ENCODE measurements at places on chromosomes 13 and 19.

- DNase-seq = no peak
Measured at GRCh38 chr13:113616991-113617749, 32.6 kb downstream of the TFDP1 start.

GRCh38 chr19:33724021-33724720 lies 72.5 kb upstream of the KCTD15 start:
- DNase-seq = no peak

DNA sequence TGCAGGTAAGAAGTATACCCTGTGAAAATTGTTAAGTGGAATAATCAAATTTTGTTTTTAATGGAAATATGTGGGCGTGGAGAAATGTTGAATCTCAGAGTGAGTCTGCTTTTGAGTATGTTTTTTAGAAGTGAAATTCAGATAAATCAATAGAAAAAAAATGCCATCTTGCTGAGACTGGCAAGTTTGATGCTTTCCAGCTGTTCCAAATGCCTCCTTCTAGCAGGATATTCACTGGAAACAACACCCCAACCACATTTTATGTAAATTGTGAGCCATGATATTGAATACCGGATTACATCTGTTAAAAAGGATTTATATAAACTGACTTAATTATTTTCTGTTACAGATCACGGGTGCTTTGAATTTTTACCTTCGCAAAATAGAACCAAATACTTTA lies 115.4 kb downstream of the ITGBL1 start:
- DNase-seq = no peak

- no peak for DNase-seq
Measured at GRCh38 chr13:89115307-89115706, 1444.1 kb downstream of the SLITRK5 start.

- DNase-seq = no peak
Measured at GRCh38 chr19:1765232-1765903, 12.1 kb downstream of the ONECUT3 start.

GRCh38 chr19:32415669-32416068 lies 10.1 kb downstream of the DPY19L3 start:
- no peak for DNase-seq

DNA sequence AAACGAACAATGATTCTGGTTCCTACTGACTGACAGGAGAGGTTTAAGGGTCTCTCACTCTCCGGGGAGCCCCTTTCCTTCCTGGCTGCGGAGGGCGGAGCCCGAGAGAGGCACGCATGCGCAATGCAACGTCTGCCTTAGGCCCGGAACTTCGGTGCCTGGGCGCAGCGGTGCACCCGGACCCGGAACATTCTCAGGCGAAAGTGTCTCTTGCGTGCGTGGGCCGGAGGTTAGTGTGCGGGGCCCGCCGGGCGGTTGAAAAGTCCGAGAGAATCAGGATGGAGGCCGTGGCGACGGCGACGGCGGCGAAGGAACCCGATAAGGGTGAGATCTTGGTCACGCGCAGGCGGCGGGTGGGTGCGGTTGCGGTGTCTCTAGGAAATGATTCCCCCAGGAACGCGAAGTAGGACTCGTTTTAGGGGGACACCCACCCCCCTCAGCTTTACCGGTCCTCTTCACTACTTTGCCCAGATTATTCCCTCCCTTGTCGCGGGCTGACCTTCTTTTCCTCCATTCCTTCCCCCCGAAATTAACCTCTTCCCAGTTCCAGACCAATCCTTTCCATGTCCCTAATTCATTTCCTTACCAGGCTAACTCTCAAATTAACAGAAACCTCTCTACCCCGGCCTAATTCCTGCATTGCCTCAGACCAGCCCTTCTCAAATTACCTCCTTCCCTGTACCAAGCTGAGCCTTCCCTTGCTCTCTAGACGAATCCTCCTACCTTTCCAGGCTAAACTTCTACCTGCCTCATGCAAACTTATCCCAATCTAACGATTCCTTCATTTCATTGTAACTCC lies at the start of gene CCDC97:
Gene CCDC97, plus strand, starts transcription at position 140 of the 799 bp plus-strand sequence. Its CDS starts 139 bp downstream, at position 279.
- DNase-seq = peak; percentile 93

GRCh38 chr19:18605546-18606280 lies 886 bp downstream of the CRLF1 start:
- no peak for DNase-seq

DNA sequence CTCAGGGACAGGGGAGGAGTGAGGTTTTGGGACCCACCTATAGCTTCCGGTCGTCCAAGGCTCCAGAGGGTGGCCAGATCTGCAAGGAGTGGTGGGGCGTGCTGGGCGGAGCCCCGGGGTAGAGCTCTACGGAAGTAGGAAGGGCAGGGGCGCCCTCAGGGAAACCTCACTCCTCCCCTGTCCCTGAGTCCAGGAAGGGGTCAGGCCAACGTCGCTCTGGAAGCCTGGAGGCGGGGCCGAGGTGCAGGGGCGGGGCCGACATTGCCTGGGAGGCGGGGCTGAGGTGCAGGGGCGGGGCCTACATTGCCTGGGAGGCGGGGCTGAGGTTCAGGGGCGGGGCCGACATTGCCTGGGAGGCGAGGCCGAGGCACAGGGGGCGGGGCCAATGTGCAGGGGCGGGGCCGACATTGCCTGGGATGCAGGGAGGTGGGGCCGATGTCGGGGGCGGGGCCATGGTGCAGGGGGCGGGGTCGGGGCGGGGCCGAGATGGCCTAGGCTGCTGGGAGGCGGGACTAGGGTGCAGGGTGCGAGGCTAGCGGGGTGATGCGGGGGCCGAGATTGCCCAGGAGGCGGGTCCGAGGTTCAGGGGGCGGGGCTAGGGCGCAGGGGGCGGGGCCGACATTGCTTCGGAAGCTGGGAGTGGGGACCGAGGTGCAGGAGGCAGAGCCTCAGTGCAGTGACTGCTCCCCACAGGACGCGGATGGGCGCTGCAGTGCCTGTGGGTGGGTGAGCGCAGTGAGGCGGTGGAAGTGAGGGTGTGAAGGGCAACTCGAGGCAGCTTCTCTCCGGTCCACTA lies 4.9 kb upstream of the PALM start:
- peak; percentile 55 for DNase-seq

- no peak for DNase-seq
Measured at GRCh38 chr13:101627556-101627943, 175.1 kb downstream of the ITGBL1 start.

DNA sequence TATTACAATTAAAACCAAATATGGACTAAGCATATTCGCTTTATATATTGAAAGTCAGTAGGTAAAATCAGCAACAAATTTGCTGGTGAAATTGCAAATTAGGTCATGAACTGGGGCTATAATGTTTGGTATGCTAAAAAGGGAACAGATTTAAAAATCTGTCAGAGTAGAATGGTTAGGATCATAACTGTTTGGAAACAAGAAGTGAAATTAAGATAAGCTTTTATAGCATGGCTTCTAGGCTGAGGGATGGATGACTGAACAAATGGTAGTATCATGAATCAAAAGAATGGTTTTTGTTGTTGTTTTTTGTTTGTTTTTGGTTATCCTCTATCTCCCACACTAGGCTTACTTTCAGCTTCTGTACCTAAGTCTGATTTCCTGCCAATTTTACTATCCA lies 1090.4 kb downstream of the PCDH9 start:
- peak; percentile 13 for DNase-seq

DNA sequence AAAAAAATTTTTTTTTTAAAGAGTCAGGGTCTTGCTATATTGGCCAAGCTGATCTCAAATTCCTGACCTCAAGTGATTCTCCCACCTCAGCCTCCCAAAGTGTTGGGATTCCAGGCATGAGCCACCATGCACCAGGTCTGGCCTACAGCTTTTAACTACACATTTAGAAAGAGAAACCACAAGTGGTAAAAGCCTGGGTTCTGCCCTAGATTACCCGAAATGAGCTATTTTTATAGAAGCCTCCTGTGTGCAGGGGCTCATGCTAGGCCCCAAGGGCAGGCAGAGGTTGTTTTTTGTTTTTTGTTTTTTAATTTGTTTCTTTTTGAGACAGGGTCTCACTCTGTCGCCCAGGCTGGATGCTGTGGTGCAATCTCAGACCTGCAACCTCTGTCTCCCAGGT lies 14.0 kb upstream of the MYADM start:
- DNase-seq = no peak

- no peak for DNase-seq
Measured at GRCh38 chr13:48783181-48783630, 129.5 kb downstream of the CYSLTR2 start.

- DNase-seq = no peak
Measured at GRCh38 chr13:39531646-39532045, 71.3 kb downstream of the LHFPL6 start.

DNA sequence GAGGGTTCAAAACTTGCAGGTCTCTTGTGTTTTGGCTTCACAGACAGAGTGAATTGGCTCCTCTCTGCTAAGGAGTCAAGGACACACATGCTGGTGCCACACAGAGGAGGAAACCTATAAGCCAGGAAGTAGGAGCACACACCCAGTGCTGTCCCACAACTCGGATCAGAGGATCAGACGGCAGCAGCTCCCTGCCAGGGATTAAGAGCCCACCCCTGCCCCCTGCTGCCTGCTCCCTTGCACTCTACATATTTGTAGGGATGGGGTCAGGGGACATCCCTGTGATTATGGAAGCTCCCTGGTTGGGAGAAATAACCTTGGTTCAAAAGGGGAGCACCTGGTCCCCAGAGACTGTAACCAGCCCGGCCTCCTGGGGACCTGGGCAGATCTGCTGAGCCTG lies 77.5 kb upstream of the CLDN10 start:
- DNase-seq = no peak

DNA sequence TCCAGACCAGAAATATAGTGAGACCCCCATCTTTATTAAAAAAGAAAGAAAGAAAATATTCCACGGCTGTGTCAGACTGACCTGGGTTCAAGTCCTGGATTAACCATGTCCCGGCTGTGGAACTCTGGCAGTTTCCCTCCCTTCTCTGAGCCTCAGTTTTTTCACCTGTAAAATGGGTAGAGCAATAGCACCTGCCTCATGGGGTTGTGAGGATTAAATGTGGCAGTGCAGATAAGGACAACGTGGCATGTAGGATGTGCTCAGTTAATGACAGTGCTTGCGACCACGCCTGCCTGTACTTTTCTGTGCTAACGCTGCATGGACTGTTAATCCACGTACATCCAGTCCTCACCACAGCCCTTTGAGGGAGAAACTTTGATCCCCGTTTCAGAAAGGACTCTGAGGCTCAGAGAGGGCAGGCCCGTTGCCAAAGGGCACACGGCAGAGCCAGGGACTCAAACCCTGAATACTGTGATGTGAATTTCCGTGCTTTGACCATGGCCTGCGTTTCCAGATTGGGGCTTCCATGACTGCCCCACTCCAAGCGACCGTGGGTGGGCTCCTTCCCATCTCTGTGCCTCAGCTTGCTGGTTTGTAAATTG lies 16.1 kb downstream of the SBK2 start:
- DNase-seq = no peak

DNA sequence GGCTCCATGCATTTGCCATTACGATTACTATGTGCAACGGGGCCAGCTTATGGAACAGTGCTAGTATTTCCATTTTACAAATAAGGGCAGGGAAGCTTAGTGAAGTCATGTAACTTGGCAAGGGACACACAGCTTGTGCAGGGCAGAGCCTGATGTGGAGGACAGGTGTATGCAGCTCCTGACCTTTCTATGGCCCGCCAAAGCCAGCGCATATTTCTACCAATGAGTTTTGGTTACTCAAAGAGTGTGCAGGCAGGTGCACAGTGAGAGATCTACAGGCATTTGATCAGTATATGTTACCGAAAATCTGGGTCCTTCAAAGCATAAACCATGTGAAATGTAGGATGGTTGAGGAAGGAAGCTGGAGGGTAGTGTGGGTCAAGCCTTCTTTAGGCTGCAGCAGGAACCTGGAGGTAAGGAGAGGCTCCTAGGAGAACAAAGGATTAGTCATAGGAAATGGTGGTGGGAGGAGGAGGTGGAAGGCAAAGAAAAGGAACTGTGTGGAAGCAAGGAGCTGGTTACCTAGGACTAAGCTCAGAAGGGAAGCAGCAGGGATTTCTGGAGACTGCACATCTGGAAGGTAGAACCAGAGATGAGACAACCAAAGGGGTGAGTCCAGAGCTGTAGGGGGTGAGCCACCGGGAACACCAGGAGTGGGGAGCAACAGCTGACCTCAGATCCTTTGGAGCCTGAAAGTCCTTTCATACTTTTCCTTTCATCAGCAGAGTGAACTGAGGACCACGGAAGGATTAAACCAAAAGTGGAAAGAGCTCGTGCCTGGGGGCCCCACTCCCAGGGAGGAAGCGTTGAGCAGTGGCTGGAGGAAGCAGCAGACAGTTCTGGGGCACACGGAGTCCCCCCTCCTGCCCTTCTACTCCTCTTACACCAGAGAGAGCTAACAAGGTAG lies 4.2 kb upstream of the PDX1 start:
- DNase-seq = no peak

- no peak for DNase-seq
Measured at GRCh38 chr19:6711605-6712004, 8.8 kb downstream of the C3 start.

- no peak for DNase-seq
Measured at GRCh38 chr13:98097749-98098148, 45.1 kb upstream of the FARP1 start.

DNA sequence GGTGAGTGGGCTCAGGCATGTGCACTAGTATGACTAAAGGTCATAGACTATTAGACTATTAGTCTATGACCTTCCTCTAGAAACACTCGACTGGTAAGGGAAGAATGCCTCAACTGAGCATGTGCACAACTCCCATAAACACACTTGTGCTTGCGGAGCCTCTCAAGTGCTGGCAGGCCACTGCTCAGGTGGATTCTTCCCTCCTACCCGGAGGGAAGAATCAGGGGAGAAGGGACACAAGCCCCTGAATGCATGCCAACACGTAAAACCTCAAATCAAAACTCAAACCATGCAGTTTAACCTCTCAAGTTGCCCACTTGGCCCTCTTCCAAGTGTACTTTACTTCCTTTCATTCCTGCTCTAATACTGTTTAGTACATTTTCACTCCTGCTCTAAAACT lies 287.6 kb upstream of the SGCG start:
- DNase-seq = no peak

DNA sequence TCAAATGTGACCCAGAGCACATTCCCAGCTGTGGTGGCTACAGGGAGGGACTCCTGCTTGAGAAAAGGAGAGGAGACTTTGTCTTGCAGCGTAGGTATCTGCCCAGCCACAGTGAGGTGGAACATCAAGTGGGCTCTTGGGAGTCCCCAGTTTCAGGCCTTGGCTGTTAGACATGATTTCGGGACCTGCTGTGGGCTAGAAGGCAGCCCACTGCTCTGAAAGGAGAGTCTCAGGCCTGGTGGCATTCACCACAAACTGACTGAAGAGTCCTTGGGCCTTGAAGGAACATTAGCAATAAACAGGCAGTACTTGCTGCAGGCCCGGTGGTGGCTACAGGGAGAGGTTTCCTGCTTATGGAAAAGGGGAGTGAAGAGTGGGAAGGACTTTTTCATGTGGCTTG lies 61.8 kb upstream of the TEX29 start:
- no peak for DNase-seq

DNA sequence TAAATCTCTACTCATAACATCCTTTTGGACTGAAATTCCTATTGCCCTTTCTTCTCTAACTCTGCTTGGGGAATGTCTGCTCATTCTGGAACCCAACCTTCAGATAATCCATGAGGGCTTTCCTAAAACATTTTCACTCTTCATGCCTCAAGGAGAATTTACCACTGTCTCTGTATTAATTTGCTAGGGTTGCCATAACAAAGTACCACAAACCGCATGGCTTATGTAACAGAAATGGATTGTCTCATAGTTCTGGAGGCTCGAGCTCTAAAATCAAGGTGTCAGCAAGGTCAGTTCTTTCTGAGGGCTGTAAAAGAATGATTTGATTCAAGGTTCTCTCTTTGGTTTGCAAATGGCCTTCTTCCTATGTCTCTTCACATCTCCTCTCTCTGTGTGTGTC lies 209.7 kb downstream of the LACC1 start:
- no peak for DNase-seq

- DNase-seq = peak; percentile 69
Measured at GRCh38 chr19:6125571-6125989, 9.9 kb upstream of the ACSBG2 start.
